Activated CD4-positive, alpha-beta T cell treated with anti-CD3 and anti-CD28 coated beads, Interleukin-2, amount 50 U/mL, for 24 hours (primary cell): ENCODE measurements at places on chromosomes 7 and 10.
A peak's percentile ranks its signal among the peaks of the same experiment; 100 is the strongest.

DNA sequence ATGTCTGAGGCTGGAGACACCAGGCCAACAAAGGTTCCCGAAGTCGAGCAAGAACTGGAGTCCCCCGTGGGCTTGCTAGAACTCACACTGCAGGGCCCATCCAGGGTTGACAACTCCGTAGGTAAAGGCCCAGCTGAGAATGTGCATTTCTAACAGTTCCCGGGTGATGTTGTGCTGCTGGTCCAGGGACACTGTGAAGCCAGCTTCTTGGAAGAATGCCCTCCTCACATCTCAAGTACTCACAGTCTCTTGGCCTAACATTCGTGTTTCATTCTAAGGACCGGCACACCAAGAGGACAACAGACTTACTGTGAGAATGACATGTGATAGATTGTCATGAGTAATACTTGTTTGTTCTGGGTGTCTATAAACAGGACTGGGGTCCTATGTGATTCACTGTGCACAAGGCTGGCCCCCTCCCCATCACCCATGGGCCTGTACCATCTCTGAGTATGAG, 682.3 kb upstream of the IGFBP3 start:
- DNase-seq: no peak

DNA sequence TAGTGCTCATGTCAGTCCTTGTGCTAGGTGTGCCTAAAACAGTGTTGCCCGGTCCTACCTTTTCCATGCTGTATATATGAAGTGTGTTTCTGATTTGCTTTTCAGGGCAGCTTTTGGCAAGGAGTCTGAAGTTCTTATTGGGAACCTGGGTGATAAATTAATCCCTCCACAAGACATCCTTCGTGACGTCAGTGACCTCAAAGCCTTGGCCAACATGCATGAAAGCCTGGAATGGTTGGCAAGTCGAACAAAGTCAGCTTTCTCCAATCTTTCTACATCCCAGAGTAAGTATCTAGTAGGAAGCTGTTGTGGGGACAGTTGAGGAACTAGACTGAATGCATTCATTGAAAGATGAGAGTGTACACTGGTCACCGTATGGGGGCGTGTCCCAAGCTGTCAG, 189.4 kb upstream of the LRGUK start:
- no peak for DNase-seq

DNA sequence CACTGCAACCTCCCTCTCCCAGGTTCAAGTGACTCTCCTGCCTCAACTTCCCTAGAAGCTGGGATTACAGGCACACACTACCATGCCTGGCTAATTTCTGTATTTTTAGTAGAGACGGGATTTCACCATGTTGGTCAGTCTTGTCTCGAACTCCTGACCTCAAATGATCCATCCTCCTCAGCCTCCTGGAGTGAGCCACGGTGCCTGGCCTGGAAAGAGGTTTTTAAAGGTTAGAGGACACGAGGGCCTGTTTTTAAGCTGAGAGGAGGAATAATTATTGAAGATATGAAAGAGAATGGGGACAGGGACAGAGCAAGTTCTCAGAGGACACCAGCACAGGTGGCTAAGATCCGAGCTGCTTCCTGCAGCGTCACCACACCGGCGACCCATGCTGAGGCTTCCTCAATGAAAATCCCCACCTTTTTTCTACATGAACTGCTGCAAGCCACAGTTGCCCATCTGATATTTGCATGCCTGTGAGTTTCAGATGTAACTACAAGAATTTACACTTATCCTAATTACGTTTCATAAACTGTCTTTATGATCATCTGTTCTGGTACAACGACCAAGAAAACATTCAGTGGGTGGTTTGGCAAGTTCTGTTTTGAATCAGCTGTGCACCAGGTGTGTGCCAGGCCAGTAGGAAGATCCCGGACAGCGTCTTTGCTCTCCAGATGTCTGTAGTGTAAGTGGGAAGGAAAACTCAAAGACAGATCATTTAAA, 76.0 kb downstream of the HIP1 start:
- DNase-seq: no peak

DNA sequence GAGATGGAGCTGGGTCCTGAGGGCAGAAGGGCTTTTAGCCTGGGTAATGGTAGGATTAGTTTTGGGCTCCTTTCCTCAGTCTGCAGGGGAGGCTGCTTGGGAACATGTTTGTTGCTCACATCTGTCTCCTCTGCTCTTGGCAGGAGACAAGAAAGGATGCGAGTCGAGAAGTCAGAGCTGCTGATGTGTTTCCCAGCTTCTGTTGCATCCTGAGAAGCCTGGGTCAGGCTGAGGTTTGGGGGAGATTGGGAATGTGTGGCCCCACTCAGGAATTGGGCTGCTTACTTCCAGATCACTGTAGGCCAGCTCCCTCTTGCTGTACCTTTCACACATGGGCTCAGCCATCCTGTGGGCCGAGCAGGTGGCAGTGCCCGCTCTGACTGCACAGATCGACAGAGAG, 79.2 kb downstream of the CCNY start:
- no peak for DNase-seq

GRCh38 chr10:33334153-33334804, at the start of gene NRP1:
Gene NRP1 (minus strand): TSS chr10:33334667. CDS start chr10:33334382, 285 bp downstream.
- DNase-seq: no peak

DNA sequence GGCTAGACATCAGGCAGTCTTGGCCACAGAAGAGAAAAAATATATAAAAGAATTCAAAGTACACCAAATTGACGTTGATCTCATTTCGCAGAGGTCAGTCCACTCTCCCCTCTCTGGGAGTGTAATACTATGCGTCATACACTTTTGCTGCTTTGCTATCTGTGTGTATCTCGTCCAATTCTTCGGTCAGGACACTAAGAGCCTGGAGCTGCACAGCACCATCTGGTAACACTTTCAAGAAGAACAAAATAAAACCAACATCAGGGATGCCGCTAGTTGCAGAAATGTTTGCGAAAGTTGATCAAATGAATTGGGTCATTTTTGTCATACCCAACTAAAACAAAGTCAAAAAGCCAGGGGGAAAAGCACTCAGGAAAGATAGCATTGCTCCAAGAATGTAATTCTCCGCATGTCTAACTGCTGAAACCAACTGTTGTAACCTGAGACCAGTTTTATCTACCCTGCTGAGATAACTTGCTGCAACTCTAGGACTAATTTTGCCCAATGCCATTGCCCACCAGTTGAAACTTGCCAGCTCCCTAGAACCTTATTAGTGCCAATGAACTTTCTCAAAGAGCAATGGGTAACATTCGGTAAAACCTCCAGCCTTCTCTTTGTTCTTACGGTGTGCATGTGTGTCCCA, 23.0 kb downstream of the TMEM176A start:
- DNase-seq: no peak

DNA sequence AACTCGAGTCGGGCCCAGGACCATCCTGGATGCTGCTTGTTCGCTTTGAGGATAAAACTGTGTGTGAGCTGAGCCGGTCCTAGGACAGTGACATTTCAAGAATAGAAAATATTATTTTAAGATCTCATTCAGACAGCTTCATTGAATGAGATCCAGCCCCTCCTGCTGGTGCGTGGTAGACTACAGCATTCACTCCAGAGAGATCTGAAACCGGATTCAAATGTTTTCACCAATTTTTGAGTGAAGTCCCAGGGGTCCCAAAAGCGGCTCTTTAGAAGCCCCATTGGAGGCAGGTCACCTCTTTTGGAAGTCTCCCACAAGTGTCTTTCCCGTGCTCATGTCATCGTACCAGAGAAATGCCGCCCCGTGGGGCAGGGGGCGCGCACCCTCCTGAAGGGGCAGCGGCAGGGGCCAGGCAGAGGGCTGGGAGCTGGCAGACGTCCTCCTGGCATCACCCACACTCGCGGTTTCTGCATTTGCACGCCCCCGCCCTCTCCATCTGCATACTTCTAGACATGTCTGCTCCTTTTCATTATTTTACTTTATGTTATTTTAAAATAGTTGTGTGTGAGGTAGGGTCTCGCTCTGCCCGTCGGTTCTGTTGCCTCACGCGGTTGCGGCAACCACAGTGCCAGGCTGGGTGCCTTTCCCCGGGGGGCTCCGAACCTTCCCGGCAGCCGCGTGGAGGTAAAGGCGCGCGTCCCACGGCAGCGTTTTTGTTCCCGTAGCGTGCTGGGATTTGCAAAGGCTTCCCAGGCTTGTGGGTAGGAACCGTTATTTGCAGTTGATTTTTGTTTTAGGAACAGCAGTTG, 52.3 kb upstream of the DPYSL4 start:
- no peak for DNase-seq

- DNase-seq: no peak
Observed at GRCh38 chr7:149175150-149175549, 20.2 kb upstream of the ZNF282 start.

- DNase-seq: no peak
Observed at GRCh38 chr7:139936760-139937310, 107.8 kb downstream of the TBXAS1 start.

DNA sequence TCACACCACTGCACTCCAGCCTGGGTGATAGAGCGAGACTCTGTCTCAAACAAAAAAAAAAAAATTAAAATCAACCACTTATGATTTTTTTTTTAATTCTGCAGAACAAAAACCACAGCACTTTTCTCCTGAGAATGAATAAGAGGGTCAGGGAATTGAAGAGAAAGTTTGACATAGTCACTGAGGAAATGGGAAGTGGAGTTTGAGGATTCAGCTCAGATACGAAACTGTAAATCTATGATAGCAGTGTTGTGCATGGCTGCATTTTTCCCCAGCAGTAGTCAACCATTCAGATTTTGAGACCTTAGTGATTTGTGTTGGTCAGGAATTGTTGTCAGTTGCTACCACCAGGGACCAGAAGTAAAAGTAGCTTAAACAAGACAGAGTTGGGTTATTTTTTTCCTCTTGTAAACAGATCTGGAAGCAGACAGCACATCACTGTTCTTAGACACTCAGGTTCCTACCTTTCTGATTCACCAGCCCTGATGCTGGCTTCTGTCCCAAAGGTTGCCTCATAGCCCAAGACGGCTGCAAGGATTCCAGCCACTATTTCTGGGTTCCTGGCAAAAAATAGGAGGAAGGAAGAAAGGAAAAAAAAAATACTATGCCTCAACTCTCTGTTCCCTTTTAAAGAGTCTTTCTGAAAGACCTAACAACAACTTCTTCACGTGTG, 20.1 kb downstream of the PILRA start:
- DNase-seq: no peak

- DNase-seq: no peak
Observed at GRCh38 chr7:155058896-155059295, 11.2 kb upstream of the HTR5A start.

- DNase-seq: no peak
Observed at GRCh38 chr10:101164020-101164419, 32.9 kb downstream of the TLX1 start.

- DNase-seq: no peak
Observed at GRCh38 chr10:14261336-14261735, 69.4 kb downstream of the FRMD4A start.

DNA sequence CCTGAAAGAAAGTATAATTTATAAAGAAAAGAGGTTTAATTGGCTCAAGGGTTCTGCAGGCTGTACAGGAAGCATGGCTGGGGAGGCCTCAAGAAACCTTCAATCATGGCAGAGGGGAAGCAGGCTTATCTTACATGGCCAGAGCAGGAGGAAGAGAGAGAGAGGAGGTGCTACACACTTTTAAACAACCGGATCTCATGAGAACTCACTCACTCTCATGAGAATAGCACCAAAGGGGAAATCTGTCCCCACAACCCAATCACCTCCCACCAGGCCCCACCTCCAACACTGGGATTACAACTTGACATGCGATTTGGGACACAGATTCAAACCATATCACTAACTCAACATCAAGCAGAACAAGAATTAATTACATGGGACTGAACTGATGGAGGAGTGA, 6.9 kb upstream of the ZNF485 start:
- DNase-seq: no peak

DNA sequence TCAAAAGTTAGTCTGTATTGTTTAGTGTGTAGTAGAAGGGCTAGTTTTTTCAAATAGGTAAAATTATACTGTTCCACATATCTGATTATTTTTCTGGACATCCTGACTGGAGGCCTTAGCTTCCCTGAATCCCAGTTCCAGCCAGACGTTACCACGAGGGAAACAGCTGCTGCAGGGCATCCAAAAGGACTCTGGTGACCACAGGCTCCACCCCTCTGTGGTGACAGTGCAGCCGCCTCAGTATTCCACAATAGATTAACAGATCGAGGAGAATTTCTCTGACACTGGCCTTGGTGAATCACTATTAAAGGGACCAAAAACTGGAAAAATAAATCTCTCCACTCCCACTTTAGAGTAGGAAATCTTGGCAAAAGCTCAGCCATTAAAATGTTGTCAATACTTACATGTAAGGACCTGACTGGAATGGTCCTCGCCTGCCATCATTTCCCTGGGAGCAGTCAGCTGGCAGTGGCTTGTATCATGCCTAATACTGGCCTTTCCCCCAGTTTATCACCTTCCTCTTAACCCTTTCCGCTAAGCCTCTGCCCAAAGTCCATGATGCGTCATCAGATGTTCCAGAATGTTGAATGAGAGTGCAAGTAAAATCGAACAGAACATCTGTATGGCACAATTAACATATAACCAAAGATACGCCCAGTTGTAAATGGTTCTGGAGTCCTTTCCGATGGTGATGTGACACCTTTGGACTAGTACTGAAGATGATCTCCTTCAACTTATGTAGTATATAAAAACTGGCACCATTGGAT, 31.6 kb downstream of the ENO4 start:
- DNase-seq: no peak

GRCh38 chr7:46383605-46384004, 462.5 kb upstream of the IGFBP3 start:
- no peak for DNase-seq

DNA sequence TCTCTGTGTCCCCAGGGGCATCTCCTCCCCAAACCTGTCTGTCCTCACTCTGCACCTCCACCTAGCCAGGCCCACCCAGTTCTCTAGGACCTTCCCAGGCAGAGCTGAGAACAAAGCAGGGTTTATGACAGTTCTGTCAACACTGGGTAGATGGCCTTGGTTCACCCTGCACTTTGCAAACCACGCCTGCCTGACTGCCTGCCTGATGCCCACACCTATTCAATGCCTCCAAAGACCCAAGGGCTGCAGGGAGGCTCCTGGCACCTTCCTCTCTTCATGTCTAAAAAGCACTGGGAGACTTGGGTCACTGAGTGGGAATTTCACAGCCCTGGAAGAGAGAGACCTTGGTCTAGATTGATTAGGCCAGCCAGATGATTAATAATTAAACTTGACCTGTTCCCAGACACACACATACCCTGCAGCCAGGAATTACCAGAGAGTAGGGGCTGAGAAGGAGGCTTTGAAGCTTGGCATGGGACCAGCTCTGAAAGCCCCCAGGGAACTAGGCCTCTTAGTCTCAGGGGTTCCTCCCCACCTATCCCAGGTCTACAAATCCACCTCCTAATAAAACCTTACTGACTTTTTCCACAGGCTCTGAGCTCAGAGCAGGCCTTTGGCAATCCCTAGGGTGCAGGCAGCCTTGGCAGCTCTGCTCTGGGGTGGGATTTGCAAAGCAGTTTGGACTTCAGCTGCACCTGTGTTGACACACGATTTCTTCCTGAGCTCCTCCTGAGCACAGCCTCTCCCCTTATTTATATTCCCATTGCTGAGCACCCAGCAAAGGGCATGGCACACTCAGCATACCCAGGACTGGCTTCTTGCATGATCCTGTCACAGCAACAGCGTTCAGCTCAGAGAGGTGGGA, 25.7 kb upstream of the PDCD4 start:
- no peak for DNase-seq

DNA sequence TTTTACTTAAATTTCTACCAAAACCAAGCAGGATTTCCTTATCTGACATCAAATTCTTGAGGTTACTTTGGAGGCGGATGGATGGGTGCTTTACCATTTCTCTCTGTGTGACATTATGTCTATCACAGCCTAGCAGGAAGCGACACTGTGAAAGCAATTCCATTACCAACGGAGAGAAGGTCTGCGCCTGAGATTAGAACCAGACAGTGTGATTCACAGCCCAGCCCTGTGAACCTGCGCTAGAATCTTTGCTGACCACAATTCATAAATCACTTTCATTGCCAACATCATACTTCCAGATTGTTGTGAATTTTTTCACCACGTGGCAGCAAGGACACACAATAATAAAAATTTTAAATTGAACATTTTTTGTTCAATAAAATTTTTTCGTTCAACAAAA, 126.5 kb downstream of the CUBN start:
- peak; percentile 14 for DNase-seq
